ENCODE measurements at places on chromosomes 13 and 19.

DNA sequence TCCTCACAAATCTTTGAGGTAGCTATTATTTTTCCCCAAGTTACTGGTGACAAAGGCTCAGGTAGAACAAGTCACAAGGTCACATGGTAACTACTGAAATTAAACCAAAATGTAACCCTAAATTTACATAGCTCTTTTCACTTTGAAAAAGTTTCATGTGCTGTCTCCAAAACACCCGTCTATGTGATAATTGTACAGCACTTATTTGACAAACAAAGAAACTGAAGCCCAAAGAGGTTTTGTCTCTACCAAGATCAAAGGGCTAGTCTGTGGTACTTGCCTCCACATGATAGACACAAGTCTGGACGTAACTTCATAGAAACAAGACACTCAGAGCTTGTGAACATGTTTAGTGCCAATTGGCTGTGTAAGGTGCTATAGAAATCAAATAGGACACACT lies 108.3 kb downstream of the SACS start:
- no peak for DNase-seq

- no peak for DNase-seq
These were observed 6.0 kb downstream of the ACP4 start for GRCh38 chr19:50796128-50796633.

GRCh38 chr19:15280915-15281683 lies 48.9 kb upstream of the EPHX3 start:
- DNase-seq, result peak; percentile 54

- DNase-seq, result no peak
These were observed 24.3 kb downstream of the COLGALT1 start for GRCh38 chr19:17579661-17580244.

- DNase-seq, result no peak
These were observed 7.3 kb upstream of the HS6ST3 start for GRCh38 chr13:96082640-96083039.

DNA sequence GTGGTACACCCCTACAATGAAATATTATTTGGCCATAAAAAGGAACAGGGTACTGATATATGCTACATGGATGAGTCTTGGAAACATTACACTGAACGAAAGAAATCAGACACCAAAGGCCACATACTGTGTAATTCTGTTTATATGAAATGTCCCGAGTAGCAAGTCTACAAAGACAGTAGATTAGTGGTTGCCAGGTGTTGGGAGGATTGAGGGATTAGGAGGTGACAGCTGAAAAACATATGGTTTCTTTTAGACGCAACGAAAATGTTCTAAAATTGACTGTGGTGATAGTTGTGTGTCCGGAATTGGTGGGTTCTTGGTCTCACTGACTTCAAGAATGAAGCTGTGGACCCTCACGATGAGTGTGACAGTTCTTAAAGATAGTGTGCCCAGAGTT lies 35.1 kb downstream of the IL17D start:
- no peak for DNase-seq

DNA sequence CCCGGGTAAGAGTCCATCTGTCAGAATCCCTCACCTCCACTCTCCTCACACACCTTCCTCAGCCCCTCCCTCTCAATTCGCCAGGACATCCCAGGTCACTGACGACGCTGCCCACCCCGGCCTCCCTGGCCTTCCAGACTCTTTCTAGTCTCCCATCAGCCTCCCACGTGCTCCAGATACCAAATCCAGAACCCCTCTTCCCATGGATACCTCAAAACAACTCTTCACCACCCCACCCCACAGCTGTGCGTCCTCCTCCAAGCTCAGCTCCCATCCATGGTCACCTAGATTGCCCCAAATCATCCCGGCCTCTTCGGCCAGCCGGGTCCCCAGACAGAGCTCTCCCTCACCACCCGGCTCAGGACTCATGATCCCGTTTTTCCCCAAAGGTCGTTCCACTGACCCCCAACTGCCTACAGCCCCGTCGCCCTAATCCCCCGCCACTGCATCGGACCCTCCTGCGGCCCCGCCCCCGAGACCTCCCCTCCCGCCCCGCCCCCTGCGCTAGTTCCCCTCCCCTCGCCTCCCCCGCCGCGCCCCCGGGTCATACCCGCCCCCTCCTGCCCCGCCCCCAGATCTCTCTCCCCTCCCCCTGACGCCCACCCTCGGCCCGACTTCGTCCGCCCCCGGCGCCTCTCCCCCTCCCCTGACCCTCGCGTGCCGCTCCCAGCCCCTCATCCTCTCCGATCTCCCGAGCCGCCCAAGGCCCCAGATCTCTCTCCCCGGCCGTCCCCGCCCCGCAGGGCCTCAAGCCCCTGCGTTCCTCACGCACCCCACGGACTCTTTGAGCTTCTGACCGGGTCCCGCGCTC lies 546 bp downstream of the UBXN6 start:
- no peak for DNase-seq

DNA sequence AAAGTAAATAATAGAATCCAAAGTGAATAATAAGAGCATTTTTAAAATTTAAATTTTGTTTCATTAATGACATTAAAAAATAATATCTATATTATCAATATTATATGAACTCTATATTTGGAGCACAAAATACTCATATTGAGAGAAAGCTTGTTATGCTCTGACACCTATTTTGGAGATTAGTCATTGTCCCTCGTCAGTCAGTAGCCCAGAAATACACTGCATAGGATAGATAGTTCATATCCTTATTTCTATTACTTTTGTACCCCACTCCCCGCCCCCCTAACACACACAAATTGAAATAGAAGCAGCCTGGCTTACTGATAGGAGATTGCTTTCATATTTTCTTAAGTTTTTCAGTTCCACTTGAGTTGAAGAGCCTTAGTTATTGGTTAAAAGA lies 652.8 kb downstream of the PCDH9 start:
- no peak for DNase-seq

GRCh38 chr13:43514311-43514710 lies 272.5 kb downstream of the ENOX1 start:
- no peak for DNase-seq

- no peak for DNase-seq
These were observed 305.3 kb downstream of the IRS2 start for GRCh38 chr13:109481040-109481439.

- DNase-seq, result no peak
These were observed 40.9 kb downstream of the ZNF846 start for GRCh38 chr19:9727644-9728043.

- peak; percentile 21 for DNase-seq
These were observed 81.4 kb downstream of the RNASEH2B start for GRCh38 chr13:50990818-50991506.

- no peak for DNase-seq
These were observed 5.0 kb downstream of the C19orf33 start for GRCh38 chr19:38308926-38309614.

DNA sequence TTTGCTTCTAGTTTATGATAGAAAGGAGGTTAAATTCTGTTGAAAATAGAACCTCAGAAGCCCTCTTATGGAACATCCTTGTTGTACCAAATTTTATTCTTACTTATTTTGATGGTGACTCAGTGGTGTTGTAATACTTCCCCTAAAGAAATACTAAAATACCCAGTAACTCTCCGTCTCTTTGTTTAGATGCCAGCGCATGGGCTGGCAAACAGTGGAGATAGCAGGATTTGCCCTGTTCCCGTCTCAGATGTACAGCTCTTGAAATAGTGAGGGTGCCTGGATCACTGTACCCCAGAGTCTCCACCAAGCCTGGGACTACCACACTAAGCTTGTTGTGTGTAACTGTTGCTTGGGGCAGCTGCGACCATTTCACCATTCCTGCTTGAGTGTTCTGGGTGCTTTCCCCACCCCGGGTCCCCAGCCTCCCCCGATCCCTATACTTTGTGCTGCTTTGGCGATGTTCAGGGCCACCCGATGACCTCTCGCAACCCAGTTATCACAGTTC lies 67.0 kb upstream of the TEX29 start:
- DNase-seq, result no peak

- no peak for DNase-seq
These were observed 2.8 kb downstream of the ARID3A start for GRCh38 chr19:928471-929202.

DNA sequence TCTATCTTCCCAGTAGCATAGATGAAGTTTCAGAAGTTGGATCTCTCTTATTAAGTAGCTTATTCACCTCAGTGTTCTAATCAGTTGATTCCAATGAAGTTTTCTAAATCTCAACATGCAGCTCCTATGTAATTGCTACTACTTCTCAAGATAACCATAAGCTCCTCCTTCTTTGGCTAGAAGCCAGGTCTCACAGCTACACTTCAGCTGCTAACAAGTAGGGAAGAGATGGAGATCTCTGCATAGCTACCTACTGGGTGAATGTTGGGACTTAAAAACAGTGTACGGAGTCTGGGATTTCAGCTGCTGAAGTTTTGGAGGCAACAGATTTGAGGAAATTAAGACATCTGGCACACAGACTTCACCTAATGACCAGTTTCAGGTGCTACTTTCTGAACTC lies 661.0 kb downstream of the SLITRK1 start:
- DNase-seq, result no peak

DNA sequence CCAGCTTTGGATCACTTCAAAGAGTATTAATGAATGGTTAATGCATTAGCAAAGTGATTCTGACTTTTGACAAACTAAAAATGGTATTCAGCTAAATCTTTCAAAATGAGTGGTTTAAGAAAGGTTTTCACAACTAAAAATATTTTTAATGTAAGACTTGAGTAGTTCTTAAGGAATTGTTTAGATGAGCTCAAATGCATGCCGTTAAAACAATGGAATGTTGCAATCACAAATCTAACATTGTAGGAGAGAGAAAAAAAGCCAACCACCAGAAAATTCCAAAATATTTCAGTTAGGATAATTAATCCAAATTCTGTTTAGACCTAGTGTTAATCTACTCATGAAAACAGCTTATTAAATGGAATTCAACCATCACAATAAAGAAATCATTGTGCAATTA lies 1044.8 kb upstream of the SLC10A2 start:
- no peak for DNase-seq

DNA sequence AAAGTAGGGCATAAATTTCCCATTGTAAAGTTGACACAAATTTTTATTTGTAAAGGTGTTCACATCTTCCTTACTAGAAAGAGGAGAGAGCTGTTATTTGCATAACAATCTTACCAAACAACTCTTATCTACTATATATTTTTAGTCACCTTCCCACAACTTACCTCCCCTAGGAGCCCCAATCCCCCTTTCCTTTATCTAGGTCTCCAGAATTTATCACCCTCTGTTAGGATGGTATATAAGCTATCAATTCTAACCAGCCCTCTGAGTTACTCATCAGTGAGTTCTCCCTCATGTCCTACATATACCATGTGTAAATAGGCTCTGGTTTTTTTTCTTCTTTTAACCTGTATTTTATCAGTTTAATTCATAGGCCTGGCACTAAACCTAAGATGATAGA lies 62.2 kb downstream of the DCT start:
- no peak for DNase-seq

- no peak for DNase-seq
These were observed 66.3 kb downstream of the LMO7 start for GRCh38 chr13:75702476-75702875.

- no peak for DNase-seq
These were observed 4.0 kb downstream of the TRMT1 start for GRCh38 chr19:13112555-13112954.

All from AG09309 (cell line).